ENCODE measurements at places on chromosomes 16 and 17. TPM values are rescaled to one million over a fixed set of nuclear protein-coding genes. Genes with fewer than 3 reads are reported as not detected.

The CFAP97D1 gene
- under 0.01 TPM for total RNA-seq

The ADAD2 gene
- total RNA-seq: 0.40 TPM

The TSPAN10 gene
- 0.53 TPM for total RNA-seq

The CCL13 gene
- total RNA-seq: 3.5 TPM

The DYNLRB2 gene
- total RNA-seq: 0.40 TPM
